ENCODE measurements at places on chromosomes 2 and 18.
A peak's percentile ranks its signal among the peaks of the same experiment; 100 is the strongest.

DNA sequence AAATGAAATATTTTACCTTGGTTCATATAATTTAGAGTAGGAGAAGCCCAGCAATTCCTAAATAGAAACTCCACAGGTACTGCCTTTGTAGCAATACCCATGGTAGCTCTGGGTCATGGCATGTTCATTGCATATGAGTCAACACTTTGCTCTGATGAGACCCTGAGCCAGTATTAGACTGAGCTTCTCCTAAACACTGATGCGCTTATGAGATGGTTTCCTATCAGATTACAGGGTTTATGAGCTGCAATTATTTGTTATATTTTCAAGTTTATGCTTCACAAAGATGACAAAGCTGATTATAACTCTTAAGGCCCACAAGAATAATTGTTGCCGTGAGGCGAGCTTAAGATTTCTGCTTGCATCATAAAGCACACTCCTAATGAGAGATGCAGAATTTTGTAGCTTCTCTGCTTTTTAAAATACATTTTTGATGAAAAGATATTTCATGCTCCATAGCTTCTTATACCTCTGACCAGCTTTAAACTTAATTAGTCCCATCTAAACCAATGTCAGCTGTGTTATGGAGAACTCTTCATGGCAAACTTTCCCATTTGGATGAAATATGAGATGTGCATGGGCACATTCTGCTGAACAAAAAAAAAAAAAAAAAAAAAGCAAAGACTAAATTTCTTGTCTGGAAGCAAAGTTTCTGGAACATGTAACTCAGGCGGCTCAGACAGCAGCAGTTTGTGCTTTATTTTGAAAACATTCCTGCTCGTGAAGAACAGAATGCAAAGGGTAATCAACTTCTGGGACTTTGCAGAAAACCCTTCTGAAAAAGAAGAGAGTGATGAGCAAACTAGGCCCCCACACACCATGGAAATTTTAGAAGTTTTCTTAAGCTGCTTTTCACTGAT, 162.6 kb downstream of the KCNE4 start:
- no peak for DNase-seq

DNA sequence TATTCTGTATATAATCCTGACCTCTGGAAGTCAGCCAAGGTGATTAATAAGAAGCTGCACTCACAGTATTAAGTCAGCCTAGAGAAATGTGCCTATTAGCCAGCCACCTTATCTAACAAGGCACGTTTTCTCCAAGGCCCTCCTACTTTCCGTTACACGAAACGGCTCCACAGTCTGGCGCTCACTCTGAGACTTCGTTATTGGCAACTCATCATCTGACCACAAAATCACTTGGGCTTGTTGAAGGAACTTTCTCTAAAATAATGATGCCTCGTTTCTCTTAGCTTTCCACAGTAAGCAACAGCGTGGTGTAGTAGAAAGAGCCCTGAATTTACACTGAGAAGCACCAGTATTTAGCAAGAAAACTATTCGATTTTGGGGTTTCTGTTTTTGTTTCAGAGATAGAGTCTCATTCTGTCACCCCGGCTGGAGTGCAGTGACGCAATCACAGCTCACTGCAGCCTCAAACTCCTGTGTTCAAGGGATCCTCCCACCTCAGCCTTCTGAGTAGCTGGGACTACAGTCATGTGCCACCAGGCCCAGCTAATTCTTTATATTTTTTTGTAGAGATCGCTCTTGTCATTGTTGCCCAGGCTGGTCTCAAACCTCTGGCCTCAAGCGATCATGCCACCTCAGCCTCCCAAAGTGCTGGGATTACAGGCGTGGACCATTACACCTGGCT, 53.6 kb upstream of the SLC14A1 start:
- DNase-seq = peak; percentile 29

DNA sequence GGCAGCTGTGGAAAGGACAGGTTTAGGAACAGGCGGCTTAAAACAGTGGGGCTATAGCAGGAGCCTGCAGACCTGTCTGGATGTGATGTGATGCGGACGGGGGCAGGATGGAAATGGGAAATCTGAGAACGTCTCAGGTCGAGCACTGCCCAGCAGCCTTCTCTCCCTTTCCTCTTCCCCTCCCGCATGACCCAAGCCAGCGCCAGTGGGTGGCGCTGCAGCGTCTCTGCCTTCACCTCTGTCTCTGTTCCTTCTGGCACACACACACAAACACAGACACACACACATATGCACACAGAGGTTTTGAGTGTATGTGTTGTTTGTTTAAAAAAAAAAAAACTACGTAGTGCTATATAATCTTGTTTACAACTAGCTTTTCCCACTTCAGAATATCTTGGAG, 82.0 kb upstream of the SLC66A3 start:
- DNase-seq = no peak

- no peak for DNase-seq
These were observed 316.1 kb downstream of the LNPK start for GRCh38 chr2:175686002-175686401.

- DNase-seq = no peak
These were observed 228.5 kb downstream of the GLI2 start for GRCh38 chr2:120963997-120964705.

- DNase-seq = no peak
These were observed 340.6 kb downstream of the DYSF start for GRCh38 chr2:71793926-71794325.

DNA sequence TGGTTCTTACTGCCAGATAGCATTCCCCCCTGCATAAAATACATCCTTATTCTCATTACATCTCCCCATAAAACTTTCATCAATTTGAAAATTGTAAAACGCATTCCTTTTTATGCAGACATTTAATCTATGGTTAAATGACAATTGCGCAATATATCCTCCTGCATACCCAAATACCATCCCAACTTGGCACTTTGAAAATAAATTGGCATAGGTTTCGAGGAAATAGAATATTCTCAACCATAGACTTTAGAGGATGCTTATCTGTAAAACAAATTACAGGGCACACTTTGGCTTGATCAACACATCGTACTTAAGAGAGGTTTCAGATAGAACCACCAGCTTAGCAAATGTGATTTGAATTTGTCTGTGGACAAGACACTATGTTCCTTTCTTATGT, 31.0 kb upstream of the CAVIN2 start:
- DNase-seq = no peak

DNA sequence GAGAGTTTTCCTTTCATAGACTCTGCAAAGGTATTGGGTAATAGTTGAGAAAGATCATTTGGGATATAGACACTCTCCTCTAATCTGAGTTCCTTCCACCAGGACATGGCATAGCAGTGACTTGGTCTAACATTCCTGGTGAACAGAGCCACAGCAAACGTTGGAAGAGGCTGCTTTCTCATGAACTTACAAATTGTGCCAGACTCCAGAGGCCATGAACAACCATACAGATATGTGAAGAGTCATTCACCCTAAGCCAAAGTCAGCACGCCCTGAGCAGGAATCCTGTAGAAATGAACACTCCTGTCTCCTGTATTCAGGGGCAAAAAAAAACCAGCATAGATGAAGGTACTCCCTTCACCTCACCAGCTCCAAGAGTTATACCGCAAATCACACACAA, 152.8 kb downstream of the TMEM18 start:
- DNase-seq = no peak

DNA sequence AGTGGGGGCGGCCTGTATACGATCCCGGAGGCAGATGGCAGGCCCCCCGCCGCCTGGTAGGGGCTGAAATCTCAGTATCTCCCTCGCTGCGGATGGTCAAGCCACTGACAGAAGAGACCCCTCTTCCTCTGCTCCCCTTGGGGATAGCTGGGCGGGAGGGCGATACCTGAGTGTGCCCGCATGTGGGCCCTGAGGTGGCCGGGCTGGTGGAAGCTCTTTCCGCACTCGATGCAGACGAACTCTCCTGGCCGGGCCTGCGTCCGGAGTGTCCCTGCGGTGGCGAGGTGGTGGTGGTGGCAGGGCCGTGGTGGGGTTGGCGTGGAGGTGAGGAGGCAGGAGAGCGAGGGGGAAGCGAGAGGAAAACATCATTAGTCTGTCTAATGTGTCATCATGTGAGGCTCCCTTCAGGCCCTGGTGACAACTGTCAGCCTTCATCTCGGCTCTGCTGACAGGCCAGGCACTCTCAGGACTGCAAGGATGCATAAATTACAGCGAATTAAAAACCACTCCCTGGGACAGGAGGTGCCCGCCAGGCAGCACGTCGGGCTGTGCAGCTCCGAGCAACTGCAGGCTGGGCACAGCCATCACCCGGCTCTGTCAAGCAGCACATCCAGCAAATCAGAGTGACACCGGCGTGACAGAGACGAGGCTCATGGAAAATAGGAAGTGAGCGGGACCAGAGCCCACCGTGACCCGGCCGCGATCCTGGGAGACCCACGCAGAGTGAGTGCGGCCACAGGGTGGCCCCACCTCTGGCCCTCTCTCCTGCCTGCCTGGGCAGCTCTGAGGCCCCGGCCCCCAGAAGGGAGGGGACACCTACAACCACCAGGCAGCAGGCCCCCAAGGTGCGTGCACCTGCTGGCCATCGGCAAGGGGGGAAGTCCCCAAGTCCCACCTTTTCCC, 123.5 kb downstream of the ZNF516 start:
- no peak for DNase-seq

GRCh38 chr2:213545964-213546475, 261.8 kb downstream of the SPAG16 start:
- DNase-seq = no peak

- DNase-seq = no peak
These were observed 132.5 kb upstream of the EPAS1 start for GRCh38 chr2:46164529-46165301.

- no peak for DNase-seq
These were observed 97.1 kb upstream of the RMDN2 start for GRCh38 chr2:37827911-37828511.

GRCh38 chr18:7094427-7094826, 23.2 kb downstream of the LAMA1 start:
- no peak for DNase-seq
